ENCODE measurements at places on chromosomes 6 and 20. TPM values are rescaled to one million over a fixed set of nuclear protein-coding genes. Genes with fewer than 3 reads are reported as not detected.
A peak's percentile ranks its signal among the peaks of the same experiment; 100 is the strongest.

DNA sequence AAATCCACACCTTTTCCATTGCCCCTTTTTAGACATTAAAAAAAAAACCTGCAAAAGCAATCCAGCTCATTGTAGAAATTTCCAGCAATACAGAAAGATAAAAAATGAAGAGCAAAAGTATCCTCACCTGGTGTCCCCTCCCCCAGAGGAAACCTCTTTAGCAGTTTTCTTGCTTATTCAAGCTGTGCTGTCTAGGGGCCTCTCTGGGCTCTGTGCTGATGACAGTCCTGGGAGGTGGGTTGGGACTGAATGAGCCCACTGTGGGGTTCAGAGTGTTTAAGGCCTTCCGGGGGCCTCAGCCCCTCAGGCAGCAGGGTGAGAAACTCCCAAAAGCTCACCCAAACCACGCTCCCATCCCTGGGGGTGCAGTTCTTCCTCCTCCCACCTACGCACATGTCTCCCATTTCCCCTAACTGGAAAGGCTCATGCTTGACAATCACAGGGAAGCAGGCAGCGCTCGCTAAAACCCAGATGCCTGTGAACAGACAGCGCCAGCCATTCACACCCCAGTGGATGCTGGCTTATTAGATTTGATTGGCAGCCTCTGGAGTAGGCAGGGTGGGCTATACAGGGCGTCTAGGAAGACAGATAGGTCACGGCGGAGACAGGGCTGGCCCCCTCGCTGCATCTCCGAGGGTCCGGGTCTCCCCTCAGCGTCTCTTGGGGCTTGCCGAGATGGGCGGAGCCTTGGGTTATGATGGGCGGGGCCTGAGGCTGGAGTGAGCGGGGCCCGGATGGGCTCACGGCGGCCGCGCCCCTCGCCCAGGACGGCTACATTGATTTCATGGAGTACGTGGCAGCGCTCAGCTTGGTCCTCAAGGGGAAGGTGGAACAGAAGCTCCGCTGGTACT is 4.6 kb downstream of the GUCA1A start:
- peaks cover 8% of the 10 kb centered on the region for H3K4me1 ChIP-seq
- no peak for DNase-seq
- no peak overlapping the region for H3K4me3 ChIP-seq

SLC25A27 gene
- not detected for total RNA-seq

GRCh38 chr20:62210496-62210855 is 9.6 kb downstream of the HRH3 start:
- H3K4me1 ChIP-seq = no peaks in the 10 kb centered on the region
- no peaks in the 10 kb centered on the region for H3K36me3 ChIP-seq
- DNase-seq = no peak
- peaks cover 4% of the 10 kb centered on the region for H3K27me3 ChIP-seq
- H3K4me3 ChIP-seq = no peak overlapping the region

DNA sequence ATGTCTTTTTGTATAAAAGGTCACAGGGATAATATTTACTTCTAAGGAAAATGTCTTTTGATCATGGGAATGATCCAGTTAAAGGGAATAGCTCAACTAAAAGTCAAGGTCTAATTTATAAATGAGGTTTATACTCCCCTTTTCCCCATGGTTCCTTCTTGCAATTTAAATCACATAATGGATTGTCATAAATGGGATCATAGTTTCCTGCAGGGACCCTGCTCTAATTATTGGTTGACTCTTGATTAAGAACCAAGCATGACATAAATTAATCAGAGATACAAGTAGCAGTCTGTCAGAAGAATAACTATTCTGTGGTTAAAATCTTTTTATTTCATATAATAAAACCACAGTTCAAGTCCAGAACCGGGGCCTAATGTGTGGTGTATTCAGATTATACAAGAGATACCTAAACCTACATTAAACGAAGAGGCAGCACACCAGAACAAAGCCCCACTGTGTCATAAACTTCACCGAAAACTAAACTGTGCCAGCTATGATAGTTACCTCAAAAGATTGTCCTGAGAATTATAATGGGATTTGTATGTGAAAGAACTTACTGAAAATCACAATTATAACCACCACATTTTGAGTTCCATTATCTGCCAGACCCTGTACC is 43.0 kb upstream of the CD83 start:
- H3K4me1 ChIP-seq = peaks cover 65% of the 10 kb centered on the region
- no peaks in the 10 kb centered on the region for H3K27me3 ChIP-seq
- peak overlapping the region; percentile 94 for H3K27ac ChIP-seq
- no peak for DNase-seq
- peaks cover 3% of the 10 kb centered on the region for H3K36me3 ChIP-seq

GRCh38 chr20:48178633-48179032 is 393.4 kb upstream of the SULF2 start:
- no peaks in the 10 kb centered on the region for H3K4me1 ChIP-seq
- H3K27me3 ChIP-seq = no peaks in the 10 kb centered on the region
- DNase-seq = no peak
- H3K27ac ChIP-seq = no peak overlapping the region
- H3K36me3 ChIP-seq = no peaks in the 10 kb centered on the region
- no peak overlapping the region for H3K4me3 ChIP-seq

NKAPL gene
- 0.16 TPM for total RNA-seq

PAX1 gene
- not detected for total RNA-seq

DNA sequence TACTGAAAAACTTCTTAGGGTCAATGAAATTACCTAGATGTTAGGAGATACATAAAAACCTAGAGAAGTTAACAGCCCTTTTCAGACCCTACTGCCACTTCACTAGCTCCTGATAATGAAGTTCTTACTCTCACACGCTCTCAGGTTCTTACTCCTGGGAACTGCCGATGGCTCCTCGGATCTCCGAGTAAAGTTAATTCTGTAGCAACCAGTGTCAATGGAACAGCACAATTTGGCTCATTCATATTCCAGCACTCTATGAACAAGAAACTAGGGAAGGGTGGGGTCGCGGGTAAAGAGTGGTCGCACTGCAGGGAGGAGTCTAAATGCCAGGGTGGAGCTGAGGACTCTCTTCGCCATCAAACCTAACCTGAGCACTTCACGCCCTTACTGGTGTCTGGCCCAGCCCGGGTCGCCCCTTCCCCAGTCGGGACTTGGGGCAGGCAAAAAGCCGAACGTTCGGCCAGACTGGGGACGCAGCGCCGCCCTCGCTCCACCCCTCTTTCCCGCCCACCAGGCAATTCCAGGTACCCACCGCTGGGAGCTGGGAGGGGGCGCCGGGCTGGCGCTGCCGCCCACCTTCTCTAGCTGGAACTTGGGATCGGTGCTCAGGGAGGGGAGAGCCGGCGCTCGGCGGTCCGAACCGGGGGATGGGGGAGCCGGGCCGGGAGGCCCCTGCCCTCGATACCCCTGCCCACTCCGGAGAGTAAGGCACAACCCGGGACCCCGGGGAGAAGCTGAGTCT is 744 bp downstream of the RAB23 start:
- H3K27ac ChIP-seq = peak overlapping the region; percentile 76
- DNase-seq = peak; percentile 32

GRCh38 chr20:62723351-62723750 is 14.7 kb downstream of the NTSR1 start:
- DNase-seq = no peak
- H3K36me3 ChIP-seq = peaks cover 3% of the 10 kb centered on the region
- no peak overlapping the region for H3K4me3 ChIP-seq
- peaks cover 33% of the 10 kb centered on the region for H3K27me3 ChIP-seq

GRCh38 chr6:52858416-52858815 is 17.8 kb upstream of the GSTA5 start:
- DNase-seq = no peak
- H3K27me3 ChIP-seq = peaks cover 9% of the 10 kb centered on the region
- H3K27ac ChIP-seq = no peak overlapping the region
- H3K4me3 ChIP-seq = no peak overlapping the region
- H3K36me3 ChIP-seq = no peaks in the 10 kb centered on the region
- H3K4me1 ChIP-seq = no peaks in the 10 kb centered on the region

VNN1 gene
- total RNA-seq = not detected

GRCh38 chr6:89602166-89602565 is 36.4 kb downstream of the LYRM2 start:
- H3K27ac ChIP-seq = no peak overlapping the region
- peaks cover 2% of the 10 kb centered on the region for H3K27me3 ChIP-seq
- H3K4me3 ChIP-seq = no peak overlapping the region
- no peak for DNase-seq
- peaks cover 25% of the 10 kb centered on the region for H3K4me1 ChIP-seq

GRCh38 chr6:105872249-105872648 is 213.9 kb upstream of the PRDM1 start:
- H3K27ac ChIP-seq = no peak overlapping the region
- H3K36me3 ChIP-seq = peaks cover 10% of the 10 kb centered on the region
- H3K4me3 ChIP-seq = no peak overlapping the region
- H3K27me3 ChIP-seq = peaks cover 11% of the 10 kb centered on the region
- H3K4me1 ChIP-seq = peaks cover 15% of the 10 kb centered on the region
- no peak for DNase-seq

TMEM217 gene
- total RNA-seq = 9.9 TPM

ASIP gene
- total RNA-seq = not detected

KHDC1L gene
- total RNA-seq = not detected

HCRTR2 gene
- not detected for total RNA-seq

TMEM200A gene
- 0.69 TPM for total RNA-seq

DNA sequence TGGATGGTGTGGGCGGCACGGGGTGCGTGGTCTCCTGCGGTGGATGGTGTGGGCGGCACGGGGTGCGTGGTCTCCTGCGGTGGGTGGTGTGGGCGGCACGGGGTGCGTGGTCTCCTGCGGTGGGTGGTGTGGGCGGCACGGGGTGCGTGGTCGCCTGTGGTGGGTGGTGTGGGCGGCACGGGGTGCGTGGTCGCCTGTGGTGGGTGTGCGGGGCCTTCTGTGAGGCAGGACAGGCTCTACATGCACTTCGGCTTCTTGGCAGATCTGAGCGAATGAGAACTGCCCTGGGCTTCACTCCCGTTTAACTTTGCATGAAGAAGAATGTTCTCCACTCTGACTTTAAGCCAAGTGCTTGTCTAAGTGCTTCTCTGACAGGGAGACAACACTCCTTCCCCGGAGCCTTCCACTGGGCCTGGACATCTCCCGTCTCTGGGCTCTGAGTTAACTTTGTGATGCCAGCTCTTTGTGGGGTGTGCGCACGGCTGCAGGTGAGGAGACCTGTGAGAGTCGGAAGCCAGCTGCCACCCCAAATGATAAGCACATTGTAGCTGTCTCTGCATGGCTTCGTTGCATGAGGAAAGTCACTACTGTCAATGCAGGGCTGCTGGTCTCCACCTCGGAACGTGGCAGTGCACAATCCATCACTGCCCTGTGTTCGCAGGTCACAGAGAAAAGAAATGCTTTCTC is 244.8 kb downstream of the DLL1 start:
- H3K27me3 ChIP-seq = no peaks in the 10 kb centered on the region
- H3K4me1 ChIP-seq = no peaks in the 10 kb centered on the region
- H3K4me3 ChIP-seq = no peak overlapping the region
- no peak overlapping the region for H3K27ac ChIP-seq

EIF2S2 gene
- 99.8 TPM for total RNA-seq

SLC52A3 gene
- not detected for total RNA-seq

GCM1 gene
- 0.15 TPM for total RNA-seq

DNMT3B gene
- 0.93 TPM for total RNA-seq

PTPRK gene
- 3.2 TPM for total RNA-seq

JPH2 gene
- not detected for total RNA-seq

- DNase-seq = no peak
- H3K36me3 ChIP-seq = no peaks in the 10 kb centered on the region
- H3K4me1 ChIP-seq = peaks cover 35% of the 10 kb centered on the region
- no peaks in the 10 kb centered on the region for H3K27me3 ChIP-seq
Measured at GRCh38 chr20:5065166-5065878, 54.4 kb downstream of the PCNA start.

GRCh38 chr6:98672681-98673475 is 161.5 kb upstream of the POU3F2 start:
- H3K4me1 ChIP-seq = no peaks in the 10 kb centered on the region
- H3K36me3 ChIP-seq = no peaks in the 10 kb centered on the region
- no peak for DNase-seq

PTCRA gene
- total RNA-seq = not detected

DNA sequence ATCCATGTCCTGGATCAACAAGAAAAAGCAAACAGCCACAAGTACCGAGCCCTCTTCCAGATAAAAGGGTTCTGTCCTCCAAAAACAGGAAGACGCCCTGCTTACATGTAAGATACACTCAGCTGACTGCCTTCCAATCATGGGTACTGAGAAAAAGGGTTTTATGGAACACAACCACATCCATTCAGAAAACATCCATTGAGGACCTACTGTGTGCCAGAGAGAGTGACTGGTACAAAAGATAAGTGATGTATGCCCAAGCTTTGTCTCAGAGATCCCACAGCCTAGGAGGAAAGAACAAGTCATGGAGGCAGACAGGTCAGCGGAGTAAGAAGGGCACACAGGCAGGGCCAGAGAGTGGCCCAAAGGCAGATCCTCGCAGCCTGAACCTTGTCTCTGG is 94.8 kb upstream of the SSTR4 start:
- DNase-seq = no peak
- no peaks in the 10 kb centered on the region for H3K4me1 ChIP-seq
- H3K4me3 ChIP-seq = no peak overlapping the region
- H3K27me3 ChIP-seq = peaks cover 1% of the 10 kb centered on the region
- no peak overlapping the region for H3K27ac ChIP-seq
- no peaks in the 10 kb centered on the region for H3K36me3 ChIP-seq

HLA-DRB1 gene
- 33.1 TPM for total RNA-seq

- no peaks in the 10 kb centered on the region for H3K4me1 ChIP-seq
- DNase-seq = no peak
- peaks cover 14% of the 10 kb centered on the region for H3K27me3 ChIP-seq
- H3K36me3 ChIP-seq = no peaks in the 10 kb centered on the region
Measured at GRCh38 chr6:34094474-34095135, 51.3 kb downstream of the GRM4 start.

DNA sequence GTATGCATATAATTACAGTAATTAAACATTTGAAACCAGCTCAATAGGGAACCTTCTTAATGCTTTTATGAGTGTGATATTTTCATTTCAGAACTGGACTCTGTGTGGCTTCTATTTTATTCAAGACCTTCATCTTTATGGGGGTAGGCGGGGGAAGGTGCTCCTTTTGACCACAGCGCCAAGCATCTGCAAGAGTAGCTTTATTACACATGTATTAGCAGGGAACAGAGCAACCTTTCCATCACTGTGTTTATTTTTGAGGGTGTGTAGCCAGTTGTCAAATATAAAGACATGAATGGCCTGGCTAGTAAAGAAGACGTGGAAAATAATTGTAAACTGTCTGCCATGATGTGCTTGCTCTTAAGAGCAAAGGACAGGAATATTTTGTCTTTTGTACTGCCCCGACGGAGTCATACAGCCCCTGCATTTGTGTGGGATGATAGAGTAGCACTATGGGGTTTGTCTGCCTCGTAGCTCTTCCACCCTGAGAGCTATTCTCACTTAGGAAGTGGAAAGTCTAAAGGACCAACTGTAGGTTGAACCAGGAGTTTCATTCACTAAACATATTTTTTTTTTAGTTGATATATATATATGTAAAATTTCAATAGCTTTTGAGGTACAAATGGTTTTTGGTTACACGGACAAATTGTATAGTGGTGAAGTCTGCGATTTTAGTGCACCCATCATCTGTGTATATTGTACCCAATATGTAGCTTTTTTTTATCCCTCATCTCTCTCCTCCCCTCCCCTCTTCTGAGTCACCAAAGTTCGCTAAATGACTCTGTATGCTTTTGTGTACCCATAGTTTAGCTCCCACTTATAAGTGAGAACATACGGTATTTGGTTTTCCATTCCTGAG is 91.2 kb downstream of the CARMIL1 start:
- DNase-seq = no peak
- no peaks in the 10 kb centered on the region for H3K27me3 ChIP-seq
- peaks cover 73% of the 10 kb centered on the region for H3K4me1 ChIP-seq
- peaks cover 6% of the 10 kb centered on the region for H3K36me3 ChIP-seq
- H3K27ac ChIP-seq = peak overlapping the region; percentile 91
- peak overlapping the region; percentile 62 for H3K4me3 ChIP-seq

DACT2 gene
- total RNA-seq = 2.3 TPM

All from activated T-helper 1 cell treated with anti-CD3 and anti-CD28 coated beads, Interleukin-12 subunit alpha, Interleukin-12 subunit beta, Interleukin-2, Interleukin-4 antibody, amounts not matched to agents 30 ng/mL and 10 ng/mL and 1 ng/mL, durations not matched to agents 14 hours and 24 hours and 36 hours (primary cell).